Neural crest cell (in vitro differentiated cells): ENCODE measurements at places on chromosomes 1 and 21. TPM values are rescaled to one million over a fixed set of nuclear protein-coding genes. Genes with fewer than 3 reads are reported as not detected.

GPR37L1 gene
- 0.05 TPM in 1 of 2 replicates, not detected in the other for total RNA-seq

SLC9C2 gene
- total RNA-seq, result 0.12 TPM in 1 of 2 replicates, not detected in the other

PTPRC gene
- total RNA-seq, result not detected in 2 replicates

ERICH3 gene
- 0.32 TPM in 1 of 2 replicates, not detected in the other for total RNA-seq

TTLL10 gene
- not detected in 2 replicates for total RNA-seq

DNA sequence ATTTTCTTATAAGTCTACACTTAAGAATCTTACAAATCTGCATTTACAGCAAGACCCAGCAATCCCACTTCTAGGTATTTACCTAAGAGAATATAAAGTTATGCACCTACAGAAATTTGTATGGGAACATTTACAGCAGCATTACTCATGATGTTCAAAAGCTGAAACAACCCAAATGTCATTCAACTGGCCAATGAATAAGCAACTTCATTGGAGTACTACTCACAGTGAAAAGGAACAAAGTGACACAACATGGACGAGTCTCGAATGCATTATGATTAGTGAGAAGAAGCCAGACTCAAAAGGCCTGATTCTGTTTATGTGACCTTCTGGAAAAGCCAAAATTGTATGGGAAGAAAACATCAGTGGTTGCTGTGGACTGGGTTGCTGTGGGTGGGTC is 116.9 kb downstream of the CAMTA1 start:
- no peak overlapping the region for H3K4me3 ChIP-seq
- no peak for DNase-seq
- H3K36me3 ChIP-seq, result peaks cover 6% of the 10 kb centered on the region
- peaks cover 16% of the 10 kb centered on the region for H3K4me1 ChIP-seq
- H3K27ac ChIP-seq, result no peak overlapping the region

- DNase-seq, result no peak
- H3K4me1 ChIP-seq, result no peaks in the 10 kb centered on the region
- H3K27me3 ChIP-seq, result peaks cover 43% of the 10 kb centered on the region
- no peaks in the 10 kb centered on the region for H3K36me3 ChIP-seq
These were observed 88.6 kb upstream of the SPATA6 start for GRCh38 chr1:48560577-48560976.

- H3K27ac ChIP-seq, result no peak overlapping the region
- no peaks in the 10 kb centered on the region for H3K36me3 ChIP-seq
- DNase-seq, result no peak
- no peaks in the 10 kb centered on the region for H3K4me1 ChIP-seq
These were observed 21.1 kb downstream of the TLCD4 start for GRCh38 chr1:95138223-95138622.

DNA sequence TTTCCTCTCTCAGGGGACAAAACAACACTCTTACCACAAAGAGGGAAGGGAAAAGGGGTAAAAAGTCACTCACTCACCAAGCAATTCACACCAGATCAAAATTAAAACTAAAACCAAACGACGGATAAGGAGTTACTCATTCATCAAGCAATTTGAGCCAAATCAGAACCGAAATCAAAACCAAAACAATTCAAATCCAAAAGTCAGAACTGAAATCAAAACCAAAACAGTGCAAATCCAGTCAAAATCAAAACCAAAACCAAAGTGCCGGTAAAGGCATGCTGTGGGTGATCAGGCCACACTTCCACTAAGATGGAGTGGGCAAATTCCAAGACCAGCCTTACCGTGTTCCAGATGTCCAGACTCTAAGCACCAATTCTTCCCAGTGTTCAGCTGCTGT is 717.9 kb downstream of the AMY1C start:
- H3K27ac ChIP-seq, result no peak overlapping the region
- H3K36me3 ChIP-seq, result no peaks in the 10 kb centered on the region
- H3K4me1 ChIP-seq, result no peaks in the 10 kb centered on the region
- H3K27me3 ChIP-seq, result no peaks in the 10 kb centered on the region
